ENCODE measurements at places on chromosomes 4 and X.

DNA sequence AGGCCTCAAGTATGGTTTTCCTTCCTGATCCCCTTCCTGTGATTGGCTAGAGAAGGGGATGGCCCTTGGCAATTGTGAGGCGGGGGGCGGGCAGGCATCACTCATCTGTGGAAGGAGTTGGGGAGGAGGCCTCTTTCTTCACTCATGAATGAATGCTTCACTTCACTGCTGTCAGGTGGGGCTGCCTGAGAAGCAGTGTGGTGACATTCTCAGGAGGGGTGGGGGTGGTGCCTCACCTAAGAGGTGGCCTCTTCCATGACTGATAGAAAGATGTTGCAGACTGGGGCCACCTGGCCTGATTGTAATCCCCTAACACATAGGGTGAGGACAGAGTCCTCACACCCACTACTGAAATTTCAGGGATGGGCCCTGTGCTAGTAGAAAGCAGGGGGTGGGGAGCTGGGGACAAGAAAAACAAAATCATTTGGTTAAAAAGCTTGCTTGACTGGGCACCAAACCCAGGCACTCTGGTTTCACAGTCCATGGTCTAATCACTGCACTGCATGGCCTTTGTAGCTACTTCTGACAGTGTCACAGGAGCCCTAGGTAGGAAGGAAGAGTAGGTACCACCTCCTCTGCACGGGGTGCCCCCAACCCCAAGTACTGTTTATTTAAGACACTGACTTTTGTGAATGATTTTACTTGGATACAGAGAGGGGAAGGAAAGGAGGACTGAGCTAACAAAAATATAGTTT, 5.6 kb upstream of the HOPX start:
- DNase-seq = no peak

GRCh38 chr4:181272422-181272821, 970.8 kb upstream of the TENM3 start:
- DNase-seq = no peak

GRCh38 chr4:79413032-79413885, 5.2 kb upstream of the GK2 start:
- DNase-seq = no peak

DNA sequence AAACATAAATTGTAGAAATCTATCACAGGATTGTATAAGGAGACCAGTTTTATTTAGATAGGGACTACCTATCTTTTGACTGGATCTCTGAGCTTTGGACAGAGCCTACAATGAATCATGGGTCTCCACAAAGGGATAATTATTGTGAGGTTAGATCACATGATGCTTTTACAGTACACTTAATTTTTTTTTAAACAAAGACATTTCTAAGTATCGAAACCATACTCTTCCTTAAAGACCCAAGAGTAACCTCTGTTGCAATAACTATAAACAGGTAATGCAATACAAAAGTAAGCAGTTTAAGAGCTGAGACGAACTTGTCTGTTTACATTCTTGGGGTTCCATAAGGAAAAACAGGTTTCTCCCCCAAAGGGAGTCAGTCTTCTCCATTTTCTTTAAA, 64.3 kb upstream of the GABRE start:
- DNase-seq = no peak

DNA sequence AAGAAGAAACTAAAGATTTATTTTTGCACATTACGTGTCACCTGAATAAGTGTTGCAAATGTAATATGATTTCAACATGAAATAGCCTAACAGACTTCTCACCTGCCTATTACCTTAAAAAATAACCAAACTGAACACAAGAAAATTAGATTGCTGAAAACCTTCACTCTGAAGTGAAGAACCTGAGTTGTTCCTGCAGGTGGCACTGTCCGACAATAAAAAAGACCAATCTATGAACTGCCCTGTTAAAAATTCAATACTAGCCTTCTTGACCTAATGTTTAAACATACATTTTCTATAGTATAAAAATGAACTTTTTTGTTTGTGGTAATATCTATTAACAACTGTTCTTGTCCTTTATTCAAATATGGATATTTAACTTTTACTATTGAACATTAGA, 69.2 kb upstream of the PNPLA4 start:
- no peak for DNase-seq

- DNase-seq = no peak
Measured at GRCh38 chr4:165931741-165932140, 58.7 kb downstream of the TLL1 start.

DNA sequence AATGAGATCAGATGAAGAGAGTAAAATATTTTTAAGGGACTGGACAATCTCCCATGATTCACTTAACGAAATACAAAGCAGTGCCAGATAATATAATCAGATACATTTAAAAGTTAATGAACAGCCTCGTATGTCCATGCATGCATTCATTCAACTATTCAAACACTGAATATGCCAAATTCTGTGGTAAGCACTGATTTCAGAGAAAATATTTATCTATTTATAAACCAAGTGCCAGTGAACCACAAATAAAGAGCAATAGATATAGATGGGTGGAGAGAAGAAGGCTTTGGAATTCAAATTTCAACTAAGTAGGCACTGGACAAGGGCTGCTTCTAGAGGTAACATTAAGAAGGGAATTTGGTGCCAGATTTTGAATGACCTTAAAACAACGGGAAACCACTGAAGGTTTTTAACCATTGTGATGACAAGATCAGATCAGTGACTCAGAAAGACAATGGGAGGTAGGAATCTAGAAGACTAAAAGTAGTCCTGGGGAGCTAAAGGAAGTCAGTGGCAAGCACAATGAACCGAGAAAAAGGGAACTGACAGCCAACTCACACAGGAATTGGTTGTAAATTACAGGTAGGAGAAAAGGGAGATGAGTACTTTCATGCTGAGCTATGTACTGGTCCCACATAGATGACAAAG, 14.2 kb downstream of the ELOVL6 start:
- DNase-seq = no peak

Measured in activated T-helper 1 cell treated with anti-CD3 and anti-CD28 coated beads, Interleukin-2, amount 50 U/mL, for 16 hours (primary cell).